ENCODE measurements at places on chromosomes 7 and 10.

GRCh38 chr10:25934621-25935139 is 651 bp downstream of the MYO3A start:
- peak; percentile 53 for DNase-seq

- no peak for DNase-seq
These were observed 15.1 kb upstream of the RALA start for GRCh38 chr7:39608278-39608677.

- no peak for DNase-seq
These were observed 195.3 kb downstream of the PHTF2 start for GRCh38 chr7:77993838-77994237.

DNA sequence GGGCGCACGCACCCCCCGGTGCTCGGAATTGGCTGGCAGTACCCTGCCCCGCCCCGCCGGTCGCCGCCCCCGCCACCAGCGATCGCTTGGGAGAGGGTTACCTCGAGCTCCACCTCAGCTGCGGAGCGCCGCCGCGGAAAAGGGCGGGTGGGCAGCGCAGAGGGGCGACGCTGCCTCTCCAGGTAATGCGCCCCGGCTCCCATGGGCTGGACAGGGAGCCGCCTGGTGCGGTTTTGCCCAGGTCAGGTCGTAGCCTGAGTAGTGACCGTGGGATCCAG is 1.3 kb downstream of the PFKFB3 start:
- DNase-seq = peak; percentile 63

DNA sequence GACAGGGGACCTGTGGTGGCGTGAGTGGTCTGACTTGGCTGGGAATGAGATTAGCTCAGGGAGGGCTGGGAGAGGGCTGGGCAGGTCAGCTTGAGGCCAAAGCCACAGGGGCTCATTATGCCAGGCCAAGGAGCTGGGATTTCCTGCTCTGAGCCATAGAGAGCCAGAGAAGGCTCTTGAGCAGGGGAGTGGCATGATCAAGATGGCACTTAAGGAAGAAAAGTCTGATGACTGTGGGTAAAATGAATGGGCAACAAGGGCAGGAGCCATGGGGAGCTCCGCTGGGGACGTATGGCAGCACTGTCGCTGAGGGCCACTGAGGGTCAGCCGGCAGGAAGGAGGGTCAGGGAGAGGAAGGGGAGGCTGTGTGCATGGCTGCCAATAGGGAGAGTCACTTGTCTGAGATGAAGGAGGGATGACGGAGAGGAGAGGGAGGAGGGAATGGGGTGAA is 5.8 kb downstream of the ANTXRL start:
- peak; percentile 18 for DNase-seq

GRCh38 chr10:124763267-124763666 is 19.1 kb upstream of the FAM53B start:
- DNase-seq = no peak

DNA sequence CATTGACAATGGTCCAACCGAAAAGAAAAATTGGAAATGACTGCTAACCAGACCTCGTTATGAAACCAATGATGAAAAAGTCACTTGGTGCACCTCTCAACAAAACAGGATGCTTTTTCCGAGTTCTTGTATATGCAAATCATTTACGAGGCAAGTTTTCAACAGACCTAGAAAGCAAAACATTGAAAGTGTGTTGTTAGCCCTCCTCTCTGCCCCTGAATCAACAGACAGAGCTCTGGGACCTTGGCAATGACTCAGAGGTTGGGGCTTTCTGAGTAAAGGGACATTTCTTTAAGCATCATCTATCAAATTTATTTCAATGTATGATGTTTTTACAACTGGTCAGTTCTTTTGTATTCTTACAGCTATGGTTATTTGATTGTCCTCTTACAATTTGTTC is 16.3 kb upstream of the DKK1 start:
- DNase-seq = no peak

GRCh38 chr7:94145602-94146001 is 141.4 kb upstream of the BET1 start:
- no peak for DNase-seq

Measured in right forelimb (tissue), 1 donor.